ENCODE measurements at places on chromosomes 13 and 19. TPM values are rescaled to one million over a fixed set of nuclear protein-coding genes. Genes with fewer than 3 reads are reported as not detected.
A peak's percentile ranks its signal among the peaks of the same experiment; 100 is the strongest.

Gene TEAD2
- 5.4 TPM for total RNA-seq

Gene FPR3
- total RNA-seq = 26.9 TPM

Gene KLK5
- total RNA-seq = not detected

DNA sequence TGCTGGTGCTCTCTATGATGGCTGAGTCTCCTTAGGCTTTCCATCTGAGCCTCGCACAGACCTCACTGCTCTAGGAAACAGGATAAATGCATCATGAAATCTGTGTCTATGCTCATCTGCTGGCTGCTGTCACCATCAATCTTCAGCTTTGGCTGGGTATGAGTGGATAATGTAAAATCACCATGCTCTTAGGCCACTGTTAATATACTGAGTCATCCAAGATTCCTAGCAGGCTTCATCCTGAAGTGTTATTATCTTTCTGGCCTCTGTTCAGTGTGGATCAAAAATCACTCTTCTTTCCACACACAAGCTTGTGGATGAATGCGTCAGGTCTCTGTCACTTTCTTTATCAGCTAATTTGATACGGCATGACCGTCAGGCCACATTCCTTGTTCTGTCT lies 317.4 kb downstream of the NALCN start:
- no peak for DNase-seq

- no peak for DNase-seq
Measured at GRCh38 chr13:40221460-40222201, 444.8 kb downstream of the FOXO1 start.

GRCh38 chr13:28889086-28889732 lies 69.1 kb downstream of the MTUS2 start:
- DNase-seq = no peak

- DNase-seq = no peak
Measured at GRCh38 chr13:101190337-101190736, 226.0 kb downstream of the NALCN start.

GRCh38 chr19:51338563-51339312 lies 3.2 kb downstream of the VSIG10L start:
- DNase-seq = peak; percentile 86

- DNase-seq = no peak
Measured at GRCh38 chr13:42239161-42239560, 32.8 kb upstream of the AKAP11 start.

- DNase-seq = no peak
Measured at GRCh38 chr13:31022928-31023530, 90.6 kb downstream of the TEX26 start.

GRCh38 chr19:50204811-50205675 lies 1.6 kb downstream of the MYH14 start:
- DNase-seq = peak; percentile 26

DNA sequence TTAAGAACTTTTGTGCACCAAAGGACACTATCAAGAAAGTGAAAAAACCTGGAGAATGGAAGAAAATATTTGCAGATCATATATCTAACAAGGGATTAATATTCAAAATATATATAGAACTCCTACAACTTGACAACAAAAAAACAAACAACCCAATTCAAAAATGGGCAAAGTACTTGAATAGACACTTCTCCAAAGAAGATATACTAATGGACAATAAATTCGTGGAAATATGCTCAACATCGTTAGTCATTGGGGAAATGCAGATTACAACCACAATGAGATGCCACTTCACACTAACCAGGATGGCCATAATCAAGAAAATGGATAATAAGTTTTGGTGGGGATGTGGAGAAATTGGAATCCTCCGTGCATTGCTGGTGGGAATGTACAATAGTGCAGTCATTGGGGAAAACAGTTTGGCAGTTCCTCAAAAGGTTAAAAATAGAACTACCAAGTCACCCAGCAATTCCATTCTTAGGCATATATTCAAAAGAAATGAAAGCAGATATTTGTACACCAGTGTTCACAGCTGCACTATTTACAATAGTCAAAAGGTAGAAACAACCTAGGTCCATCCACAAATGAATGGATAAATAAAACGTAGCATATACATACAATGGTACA lies 2.2 kb upstream of the LSR start:
- DNase-seq = no peak

DNA sequence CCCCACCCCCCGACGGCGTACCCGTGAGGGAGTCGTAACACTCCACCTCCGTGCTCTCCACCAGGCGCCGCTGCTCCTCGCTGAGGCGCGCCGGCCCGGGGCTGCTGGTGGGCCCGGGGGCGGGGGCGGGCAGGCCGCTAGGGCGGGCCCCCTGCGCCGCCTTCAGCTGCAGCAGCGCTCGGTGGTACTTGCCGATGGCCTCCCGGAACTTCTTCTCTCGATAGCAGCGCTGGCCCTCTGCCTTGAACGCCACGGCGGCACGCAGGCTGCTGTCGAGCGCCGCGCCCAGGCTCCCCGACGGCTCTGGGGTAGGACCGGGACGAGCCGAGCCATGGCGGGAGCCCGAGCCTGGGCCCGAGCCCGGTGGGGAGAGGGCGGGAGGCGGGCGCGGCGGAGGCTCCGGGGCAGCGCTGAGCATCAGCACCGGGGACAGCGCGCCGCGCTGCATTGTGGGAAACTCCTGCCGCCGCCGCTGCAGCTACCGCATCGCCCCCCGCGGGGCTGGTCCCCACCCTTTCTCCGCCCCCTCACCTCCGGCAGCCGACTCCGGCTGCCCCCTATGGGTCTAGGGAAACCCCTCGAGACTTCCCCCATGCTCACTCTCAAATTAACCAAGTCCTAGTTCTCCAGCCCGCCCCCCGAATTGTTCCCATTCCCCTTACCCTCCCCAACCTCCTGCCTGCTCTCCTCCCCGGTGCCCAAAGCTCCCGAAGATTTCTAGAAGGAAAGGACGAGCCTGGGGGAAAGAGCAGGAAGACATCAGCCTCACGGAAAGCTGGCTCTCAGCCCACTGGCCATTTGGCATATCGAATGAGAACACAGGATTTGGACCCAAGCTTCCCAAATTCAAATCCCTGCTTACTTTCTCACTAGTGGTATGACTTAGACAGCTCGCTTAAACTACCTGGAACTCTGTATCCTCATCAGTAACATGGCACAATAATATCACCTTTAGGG lies at the start of gene TTC9B:
Gene TTC9B, minus strand, starts transcription at position 451 of the 957 bp plus-strand sequence. Its CDS starts 3 bp downstream, at position 448.
- DNase-seq = no peak

DNA sequence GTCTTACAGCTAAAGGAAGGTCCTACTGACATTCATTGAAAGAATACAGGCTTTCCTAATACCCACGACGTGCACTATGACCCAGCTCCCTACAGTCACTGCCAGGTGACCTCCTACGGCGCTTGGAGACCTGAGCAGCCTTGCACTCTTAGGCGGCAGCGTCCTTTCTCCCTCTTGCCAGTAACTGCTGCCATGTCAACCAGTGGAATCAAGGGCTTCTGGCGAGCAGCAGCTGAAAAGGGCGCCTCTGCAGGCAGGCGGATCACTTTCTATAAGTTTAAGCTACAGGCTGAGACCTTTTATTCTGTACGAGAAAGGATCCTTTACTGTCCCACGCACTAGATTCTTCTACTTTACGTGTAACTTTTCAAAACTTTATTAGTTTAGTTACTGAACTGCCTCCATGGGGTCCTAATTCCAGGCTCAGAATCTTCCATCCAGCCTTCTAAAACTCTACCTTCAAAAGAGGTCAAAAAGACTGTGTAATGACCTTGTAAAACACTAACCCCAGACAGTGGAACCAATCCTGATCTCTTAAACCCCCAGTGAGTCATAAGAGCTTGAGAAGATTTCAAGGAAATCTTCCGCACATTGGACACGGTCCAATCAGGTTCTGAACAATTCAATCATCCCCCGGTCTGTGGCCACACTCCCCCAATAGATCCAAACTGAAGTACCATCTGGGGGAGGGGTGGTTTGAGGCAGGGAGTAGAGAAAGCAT lies 1.9 kb downstream of the KCTD12 start:
- no peak for DNase-seq

GRCh38 chr13:40981361-40981760 lies 37.8 kb downstream of the ELF1 start:
- no peak for DNase-seq

GRCh38 chr13:108031865-108032264 lies 183.5 kb downstream of the LIG4 start:
- no peak for DNase-seq

GRCh38 chr13:22592515-22592914 lies 588.3 kb upstream of the SGCG start:
- DNase-seq = no peak

GRCh38 chr19:45187421-45188100 lies 9.0 kb downstream of the BLOC1S3 start:
- no peak for DNase-seq

DNA sequence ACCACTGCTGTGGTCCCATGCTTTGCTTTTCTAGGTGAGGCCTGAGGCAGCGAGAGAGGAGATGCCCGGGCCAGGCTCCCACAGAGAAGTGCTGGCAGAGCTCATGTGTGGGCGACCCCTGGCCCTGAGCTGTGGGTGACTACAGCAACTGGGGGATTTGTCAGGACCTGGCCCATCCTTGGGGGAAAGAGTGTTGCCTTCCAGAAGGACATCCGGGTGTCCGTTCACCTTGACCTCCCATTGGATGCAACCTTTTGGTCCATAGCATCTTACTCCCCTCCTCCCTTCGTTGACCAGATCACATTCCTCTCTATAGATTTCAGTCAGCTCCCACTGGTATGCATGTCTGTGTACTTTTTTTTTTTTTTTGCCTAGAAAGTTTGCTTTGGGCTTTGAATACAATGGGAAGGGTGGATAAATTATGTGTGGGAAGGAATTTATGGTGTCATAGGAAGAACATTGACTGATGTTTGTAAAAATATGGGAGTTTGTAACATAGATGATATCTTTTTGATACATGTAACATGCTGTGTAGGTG lies 84.2 kb upstream of the RNF113B start:
- DNase-seq = no peak

- DNase-seq = peak; percentile 93
Measured at GRCh38 chr19:18279516-18280246, 1.7 kb downstream of the JUND start.

GRCh38 chr13:79781829-79782540 lies 301.0 kb downstream of the NDFIP2 start:
- no peak for DNase-seq

DNA sequence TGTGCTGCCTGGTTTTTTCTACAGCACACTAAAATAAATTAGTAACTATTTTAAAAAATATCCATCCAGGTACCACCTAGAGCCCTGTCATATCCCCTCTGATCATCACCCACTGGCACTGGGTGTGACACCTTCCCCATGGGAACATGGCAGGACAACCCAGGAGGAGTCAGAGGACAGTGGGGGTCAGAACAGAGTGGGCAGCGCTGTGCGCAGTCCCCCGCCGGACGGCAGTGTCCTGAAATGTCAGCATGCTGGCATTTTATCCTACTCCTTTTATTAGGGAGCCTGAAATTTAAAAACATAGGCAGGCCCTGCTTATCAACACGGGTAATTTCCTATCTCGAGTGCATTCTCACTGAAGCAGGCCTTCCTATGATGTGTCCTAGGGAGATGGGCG lies 42.1 kb upstream of the GAS6 start:
- DNase-seq = no peak

DNA sequence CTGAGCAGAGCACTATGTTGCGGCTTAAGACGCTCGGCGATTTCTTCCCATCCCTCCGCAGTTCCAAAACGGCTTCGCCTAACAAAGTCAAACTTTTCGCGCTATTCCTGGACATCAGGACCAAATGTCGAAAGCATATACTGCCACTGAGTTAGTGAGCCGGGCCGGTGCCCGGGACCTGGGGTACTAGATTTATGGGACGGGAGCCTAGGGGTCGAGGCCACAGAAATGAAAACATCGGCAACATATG lies 699 bp downstream of the RCBTB2 start:
- DNase-seq = no peak

DNA sequence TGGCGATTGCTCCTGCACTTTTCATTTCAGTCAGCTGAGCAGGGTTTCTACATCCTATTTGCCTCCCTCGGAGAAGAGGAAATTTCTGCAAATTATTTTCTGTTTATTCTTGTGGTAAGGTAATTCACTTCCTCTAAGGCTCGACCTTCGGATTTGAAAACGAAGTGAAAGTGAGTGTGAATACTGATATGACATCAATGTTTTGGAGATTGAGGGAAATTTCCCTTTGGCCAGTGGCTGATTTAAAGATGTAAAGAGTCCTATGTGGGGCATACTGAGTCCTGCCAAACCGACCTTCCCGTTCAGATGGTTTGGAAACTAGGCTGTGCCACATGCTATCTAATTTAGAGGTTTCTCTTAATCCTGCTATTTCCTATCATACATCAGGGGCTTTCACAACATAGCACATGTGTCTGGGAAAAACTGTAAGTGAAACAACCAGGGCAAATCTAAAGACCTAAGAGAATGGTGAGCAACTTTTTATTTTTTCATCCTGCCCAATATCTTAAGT lies 112.3 kb downstream of the POSTN start:
- no peak for DNase-seq

- no peak for DNase-seq
Measured at GRCh38 chr19:40862785-40863184, 12.5 kb upstream of the CYP2A6 start.

GRCh38 chr13:20173116-20173746 lies 12.4 kb upstream of the GJA3 start:
- DNase-seq = no peak

DNA sequence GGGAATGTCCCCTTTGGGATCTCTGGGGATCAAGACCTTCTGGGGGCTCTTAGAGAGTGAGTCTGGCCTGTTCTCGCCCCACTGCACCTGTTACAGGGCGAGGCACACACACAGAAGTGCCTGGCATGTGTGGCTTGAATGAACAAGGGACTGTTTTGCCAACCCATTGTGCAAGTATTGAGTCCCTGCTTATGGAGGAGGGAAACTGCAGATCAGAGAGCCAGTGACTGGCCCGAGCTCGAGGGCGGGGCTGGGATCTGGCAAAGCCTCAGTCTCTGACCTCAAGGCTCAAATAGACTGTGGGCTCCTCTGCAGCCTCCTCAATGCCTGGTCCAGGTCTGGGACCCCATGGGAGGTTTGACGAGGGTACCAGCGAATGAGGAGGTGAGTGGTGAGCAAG lies 5.5 kb downstream of the RAVER1 start:
- DNase-seq = no peak

- no peak for DNase-seq
Measured at GRCh38 chr19:19459073-19459472, 53.6 kb downstream of the GATAD2A start.

Measured in adrenal gland (tissue), 19 donors.